A549 treated with dexamethasone at 1 μM for 4 hours (cell line): ENCODE measurements at places on chromosomes 2 and 18. TPM values are rescaled to one million over a fixed set of nuclear protein-coding genes. Genes with fewer than 3 reads are reported as not detected.

Gene G6PC2
- not detected in 5 replicates for total RNA-seq

Gene NT5C1B
- not detected in 5 replicates for total RNA-seq

Gene COLEC11
- 0.47 to 0.83 TPM (median 0.69 TPM) in 5 replicates for total RNA-seq

Gene THSD7B
- not detected in 5 replicates for total RNA-seq
